Activated CD8-positive, alpha-beta memory T cell treated with anti-CD3 and anti-CD28 coated beads for 24 hours (primary cell): ENCODE measurements at places on chromosomes 1 and 21.

DNA sequence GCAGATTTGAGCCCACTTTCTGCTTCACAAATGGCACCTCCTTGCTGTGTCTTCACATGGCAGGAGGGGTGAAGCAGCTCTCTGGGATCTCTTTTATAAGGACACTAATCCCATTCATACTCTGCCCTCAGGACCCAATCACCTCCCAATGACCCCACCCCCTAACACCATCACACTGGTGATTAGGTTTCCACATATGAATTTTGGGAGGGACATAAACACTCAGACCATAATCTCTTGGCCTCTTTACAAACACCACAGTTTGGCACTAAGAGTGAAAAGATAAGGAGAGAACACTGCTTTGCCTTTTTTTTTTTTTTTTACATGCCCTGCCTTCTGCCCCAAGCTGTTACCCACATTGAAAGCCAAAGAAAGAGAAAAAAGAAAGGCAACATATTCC is 166.2 kb upstream of the NFIA start:
- no peak for DNase-seq

- no peak for DNase-seq
Measured at GRCh38 chr1:43538143-43538487, 7.4 kb downstream of the PTPRF start.

DNA sequence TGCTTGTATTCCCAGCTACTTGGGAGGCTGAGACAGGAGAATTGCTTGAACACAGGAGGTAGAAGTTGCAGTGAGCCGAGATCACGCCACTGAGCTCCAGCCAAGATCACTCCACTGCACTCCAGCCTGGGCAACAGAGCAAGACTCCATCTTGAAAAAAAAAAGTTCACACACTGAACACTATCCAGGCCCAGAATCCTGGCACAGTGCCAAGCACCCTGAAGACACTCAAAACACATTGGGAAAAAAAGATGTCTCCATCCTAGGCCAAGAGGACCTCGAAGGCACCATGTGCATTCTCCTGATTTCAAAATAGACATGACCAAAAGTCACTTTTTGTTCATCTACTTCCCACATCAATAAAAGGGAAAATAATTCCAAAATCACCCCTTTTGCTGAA is 38.7 kb downstream of the SLC9A1 start:
- no peak for DNase-seq

DNA sequence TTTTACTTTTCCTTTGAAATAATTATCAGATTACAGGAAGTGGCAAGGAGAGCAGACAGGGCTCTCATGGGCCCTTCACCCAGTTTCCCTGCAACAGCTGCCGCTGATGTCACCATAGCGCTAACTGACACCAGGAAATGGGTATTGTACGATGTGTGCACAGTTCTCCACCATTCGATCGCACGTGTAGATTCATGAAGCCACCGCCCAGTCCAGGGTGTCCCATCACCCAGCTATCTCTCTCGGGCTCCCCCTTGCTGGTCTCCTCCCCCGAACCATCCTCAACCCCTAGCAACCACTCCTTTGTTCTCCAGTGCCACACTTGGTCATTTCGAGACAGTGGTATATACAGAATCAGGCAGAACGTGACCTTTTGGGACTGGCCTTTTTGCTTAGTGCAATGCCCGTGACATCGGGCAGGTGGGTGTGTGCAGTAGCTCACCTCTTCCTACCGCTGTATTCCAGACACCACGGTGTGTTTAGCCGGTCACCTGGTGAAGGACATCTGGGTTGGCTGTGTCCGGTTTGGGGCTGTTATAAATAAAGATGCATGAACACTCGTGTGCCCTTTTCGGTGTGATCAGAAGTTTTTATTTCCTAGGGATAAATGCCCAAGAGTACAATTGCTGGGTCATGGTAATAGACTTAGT is 118.4 kb downstream of the CRYAA start:
- no peak for DNase-seq

GRCh38 chr1:87017998-87018672 is 103.7 kb downstream of the HS2ST1 start:
- no peak for DNase-seq

DNA sequence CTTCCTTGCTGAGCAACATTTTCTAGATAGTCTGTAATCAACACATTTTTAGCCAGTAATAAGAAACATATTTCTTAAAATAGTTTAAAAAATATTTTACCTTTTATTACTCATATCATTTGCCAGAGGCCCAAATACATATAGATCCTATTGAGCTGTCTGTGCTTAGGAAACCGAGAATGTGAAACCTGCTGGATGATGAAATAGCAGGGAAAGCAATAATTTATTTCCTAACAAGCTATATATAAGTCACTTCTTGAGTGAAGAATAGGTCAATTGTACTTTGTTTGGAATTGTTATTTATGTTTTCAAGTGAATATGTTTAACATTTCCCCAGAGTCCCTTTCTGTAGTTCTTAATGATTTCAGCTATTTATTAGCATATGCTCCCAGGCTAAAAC is 339.9 kb upstream of the TMPRSS15 start:
- DNase-seq, result no peak

DNA sequence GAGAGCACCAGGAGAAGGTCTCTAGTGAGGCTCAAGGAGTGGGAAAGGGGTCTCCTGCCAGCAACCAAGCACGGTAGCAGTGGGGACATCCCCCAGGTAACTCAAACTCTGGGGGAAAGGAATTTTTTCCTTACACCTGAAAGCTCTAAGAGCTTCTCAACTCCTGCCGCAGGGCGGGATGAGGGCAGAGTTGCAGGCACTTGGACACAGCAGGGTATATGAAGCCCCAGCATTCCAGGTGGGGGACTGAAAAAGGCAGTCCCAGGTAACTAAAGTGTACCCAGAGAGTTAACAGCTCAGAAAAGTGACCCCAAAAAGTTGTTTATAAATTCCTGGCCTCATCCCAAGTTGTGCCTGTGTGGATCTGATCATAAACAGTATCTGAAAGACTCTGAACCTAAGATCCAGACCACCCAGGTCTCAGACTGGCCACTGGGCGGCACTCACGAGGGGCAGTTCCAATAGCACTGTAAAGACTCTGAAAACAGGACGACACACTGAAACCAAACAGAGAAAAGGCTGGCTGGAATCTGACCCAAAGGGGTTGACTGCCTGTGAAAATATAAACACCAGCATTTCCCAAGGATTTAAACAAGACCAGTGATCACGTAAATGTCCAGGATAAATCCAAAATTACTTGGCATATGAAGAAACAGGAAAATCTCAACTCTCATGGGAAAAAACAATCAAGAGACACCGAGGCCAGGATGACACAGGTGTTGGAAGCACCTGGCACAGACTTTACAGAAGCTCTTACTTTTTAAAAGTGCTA is 47.5 kb downstream of the HSF2BP start:
- DNase-seq, result no peak

DNA sequence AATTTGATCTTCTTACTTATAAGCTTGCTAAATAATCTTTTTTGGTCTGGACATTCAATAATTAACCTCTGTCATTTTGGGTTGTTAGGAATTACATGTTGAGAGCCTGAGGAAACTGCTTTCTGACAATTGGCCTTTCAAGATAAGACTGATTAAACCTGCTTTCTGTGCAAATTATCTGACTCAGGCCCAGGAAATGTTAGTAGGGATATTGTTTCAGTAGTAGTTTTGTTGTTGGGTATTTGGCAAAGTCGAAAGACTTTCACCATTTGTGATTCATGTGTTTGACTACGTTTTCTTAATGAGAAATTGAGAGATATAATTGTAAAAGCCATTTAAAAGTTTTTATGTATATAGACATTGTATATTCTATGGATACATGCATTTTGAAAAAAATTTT is 81.1 kb upstream of the GPR88 start:
- DNase-seq, result no peak
